ENCODE measurements at places on chromosomes 16 and 17.

DNA sequence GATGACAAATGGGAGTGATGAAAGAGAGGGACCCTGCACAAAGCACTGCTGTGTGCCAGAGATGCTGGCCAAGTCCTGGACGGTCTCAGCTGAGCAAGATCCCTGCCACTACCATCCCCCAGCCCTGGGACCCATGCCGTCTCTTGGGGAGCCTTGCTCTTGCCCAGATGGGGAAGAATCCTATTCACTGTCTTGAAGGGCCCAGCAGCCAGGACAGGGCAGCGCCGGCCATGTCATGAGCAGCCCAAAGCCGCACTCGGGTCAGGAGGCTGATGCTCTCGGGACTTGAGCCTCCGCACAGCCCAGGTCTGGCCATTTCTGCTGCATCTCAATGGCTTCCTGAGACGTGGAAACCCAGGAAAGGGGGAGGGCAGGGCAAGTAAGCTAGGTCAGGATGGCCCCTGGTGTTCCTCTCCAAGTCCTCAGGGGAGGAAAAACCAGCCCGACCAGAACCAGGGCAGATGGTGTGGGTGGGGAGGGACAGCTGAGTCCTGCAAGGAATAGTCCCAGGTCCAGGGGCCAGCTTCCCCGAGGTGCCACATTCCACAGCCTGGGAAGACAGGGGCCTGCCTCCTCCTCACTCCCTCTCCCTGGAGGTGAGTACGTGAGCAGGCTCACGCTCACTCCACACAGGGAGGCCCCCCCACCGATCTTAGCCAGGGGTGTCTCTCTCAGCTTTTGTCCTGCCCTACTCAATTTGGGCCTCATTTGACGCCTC, 7.8 kb upstream of the KRT19 start:
- no peak for DNase-seq

- no peak for DNase-seq
Measured at GRCh38 chr17:58684003-58684402, 7.8 kb downstream of the TEX14 start.

- DNase-seq = peak; percentile 68
Measured at GRCh38 chr17:15377616-15378015, 36.2 kb upstream of the TEKT3 start.

DNA sequence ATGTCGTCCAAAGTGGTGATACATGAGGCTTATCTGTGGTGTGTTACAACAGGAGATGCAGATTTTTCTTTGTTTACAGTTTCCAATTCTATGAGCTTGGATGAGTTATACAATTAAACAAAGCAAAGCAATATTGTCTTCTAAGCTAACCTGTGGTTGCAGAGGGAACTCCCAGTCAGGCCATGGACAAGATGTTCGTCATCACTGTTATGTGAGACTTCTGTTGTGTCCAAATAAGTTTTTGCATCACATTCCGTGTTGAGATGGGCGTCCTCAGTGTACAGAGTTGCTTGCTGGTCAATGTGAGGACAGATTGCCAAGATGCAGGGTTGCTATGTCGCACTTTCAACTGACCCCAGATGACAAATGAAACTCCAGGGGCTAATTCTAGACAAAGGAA, 189.3 kb downstream of the IRF8 start:
- DNase-seq = no peak

GRCh38 chr17:4509923-4510617, 11.4 kb downstream of the SPNS2 start:
- DNase-seq = no peak

DNA sequence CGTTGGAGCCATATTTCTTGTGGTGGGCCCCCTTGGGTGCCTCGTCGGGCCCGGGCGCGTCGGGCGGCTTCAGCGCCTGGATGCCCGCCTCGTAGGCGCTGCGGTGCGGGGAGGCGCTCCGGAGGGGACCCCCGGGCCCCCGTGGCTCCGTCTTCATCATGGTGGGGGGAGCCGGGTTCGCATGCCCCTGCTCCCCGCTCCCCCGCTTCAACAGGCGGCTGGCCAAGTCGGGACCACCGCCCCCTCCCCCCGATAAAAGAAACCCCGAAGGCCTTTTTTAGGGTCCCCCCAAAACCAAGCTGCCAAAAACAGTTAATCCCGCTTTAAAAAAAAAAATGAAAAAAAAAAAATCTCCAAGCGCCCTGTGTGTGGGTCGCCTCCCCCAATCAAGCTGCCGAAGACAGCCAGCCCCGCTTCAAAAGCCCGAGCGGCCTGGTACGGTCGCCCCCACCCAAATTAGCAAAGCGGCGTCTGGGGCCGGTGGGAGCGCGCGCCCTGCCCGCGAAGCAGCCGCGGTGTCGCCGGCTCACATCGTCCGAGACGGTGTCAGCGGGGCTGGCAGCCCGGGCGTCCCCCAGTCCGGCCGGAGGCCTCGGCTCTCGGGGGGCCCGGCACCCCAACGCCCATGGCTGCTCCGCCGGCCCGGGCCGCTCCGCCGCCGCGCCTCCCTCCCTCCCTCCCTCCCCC, at the start of gene PPP1R9B:
TSS of gene PPP1R9B (minus strand) at position 324 of the 687 bp plus-strand sequence. CDS start at position 160, 164 bp downstream.
- DNase-seq = no peak

DNA sequence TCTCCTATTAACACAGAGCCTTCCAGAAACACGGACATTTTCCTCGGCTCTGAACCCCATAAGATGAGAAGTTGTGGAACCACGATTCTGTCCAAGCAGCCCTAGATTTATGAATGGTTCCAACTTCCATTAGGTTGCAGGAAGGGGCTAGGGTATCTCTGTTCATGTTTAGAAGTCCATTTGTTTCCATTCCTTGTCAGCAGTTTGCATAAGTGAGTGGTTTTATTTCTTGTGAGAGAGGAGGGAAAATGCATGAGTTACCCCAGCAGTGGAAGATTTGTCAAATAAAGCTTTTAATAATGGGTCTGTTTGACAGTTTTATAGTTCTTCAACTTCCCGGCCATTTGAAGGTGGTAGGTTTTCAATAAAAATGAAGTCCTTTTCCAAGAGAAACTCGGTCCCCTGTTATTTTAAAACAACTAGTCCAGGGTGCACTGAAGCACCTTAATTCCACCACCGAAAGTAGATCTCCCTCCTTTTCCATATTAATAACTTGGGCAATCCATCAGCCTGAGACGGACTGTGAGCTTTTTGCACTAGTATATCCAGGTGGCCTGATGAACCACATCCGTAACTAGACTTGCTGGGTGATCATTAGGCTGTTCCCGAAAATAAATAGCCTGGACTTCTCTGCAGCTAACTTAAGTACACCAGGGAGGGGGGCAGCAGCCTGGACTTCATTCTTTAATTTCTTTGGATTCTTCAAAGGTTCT, 181.3 kb downstream of the TMEM114 start:
- no peak for DNase-seq

DNA sequence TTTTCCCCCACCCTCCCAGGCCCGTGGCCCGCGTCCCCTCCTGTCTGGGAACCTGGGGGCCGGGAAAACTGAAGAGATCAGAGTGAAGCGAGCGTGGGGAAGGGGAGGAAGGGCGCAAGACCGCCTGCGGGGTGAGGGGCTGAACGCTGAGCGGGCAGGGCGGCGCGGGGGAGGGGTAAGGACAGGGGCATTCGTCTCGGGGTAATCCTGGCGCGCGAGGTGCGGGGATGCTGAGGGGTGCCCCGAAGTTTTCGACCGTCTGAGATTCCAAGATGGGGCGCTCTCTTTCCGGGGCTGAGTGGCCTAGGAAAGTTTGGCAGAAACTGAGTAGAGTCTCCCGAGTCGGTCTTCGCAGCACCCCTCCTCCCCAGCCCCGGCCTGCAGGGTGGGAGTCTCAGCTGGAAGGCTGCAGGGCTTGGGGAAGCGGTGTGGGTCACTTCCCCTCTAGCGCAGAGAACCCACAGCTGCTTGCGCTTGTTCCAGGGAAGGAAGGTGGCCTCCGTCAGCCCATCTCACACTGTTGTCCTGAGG, 555 bp downstream of the TTYH2 start:
- DNase-seq = no peak

DNA sequence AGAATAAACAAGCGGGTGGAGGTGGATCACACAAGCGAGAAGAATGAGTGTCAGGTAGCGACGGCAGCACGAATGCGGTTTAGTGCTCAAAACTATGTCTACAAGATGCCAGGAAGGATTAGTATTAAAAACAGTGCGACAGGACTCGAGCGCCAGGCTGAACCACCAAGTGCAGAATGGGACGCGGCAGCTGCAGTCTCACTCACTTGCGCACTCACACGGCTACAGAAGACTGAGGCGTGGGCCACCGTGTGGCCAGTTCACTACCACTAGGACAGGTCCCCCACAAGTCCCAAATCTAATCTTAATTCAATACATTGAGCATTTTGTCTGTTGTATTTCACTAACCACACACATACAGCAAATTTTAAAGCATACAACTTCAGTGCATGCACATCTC, 35.7 kb upstream of the TRAP1 start:
- DNase-seq = peak; percentile 69

DNA sequence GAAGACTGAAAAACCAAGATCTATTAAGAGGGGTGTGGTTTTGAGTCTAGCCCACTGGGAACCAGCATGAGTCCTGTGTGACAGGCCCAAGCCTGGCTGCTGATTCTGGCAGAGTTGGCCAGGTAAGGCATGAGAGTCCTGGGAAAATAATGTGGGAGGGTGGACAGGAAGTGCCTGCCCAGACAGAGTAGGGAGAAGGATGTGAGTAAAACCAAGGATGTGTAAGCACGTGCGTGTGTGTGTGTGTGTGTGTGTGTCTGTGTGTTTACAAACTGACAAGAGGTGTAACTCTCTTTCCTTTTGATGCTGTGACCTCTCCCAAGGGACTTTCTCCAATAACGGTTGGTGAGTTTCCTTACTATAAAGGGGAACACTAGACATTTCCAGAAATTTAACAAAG, 15.6 kb upstream of the TEX2 start:
- DNase-seq = no peak

DNA sequence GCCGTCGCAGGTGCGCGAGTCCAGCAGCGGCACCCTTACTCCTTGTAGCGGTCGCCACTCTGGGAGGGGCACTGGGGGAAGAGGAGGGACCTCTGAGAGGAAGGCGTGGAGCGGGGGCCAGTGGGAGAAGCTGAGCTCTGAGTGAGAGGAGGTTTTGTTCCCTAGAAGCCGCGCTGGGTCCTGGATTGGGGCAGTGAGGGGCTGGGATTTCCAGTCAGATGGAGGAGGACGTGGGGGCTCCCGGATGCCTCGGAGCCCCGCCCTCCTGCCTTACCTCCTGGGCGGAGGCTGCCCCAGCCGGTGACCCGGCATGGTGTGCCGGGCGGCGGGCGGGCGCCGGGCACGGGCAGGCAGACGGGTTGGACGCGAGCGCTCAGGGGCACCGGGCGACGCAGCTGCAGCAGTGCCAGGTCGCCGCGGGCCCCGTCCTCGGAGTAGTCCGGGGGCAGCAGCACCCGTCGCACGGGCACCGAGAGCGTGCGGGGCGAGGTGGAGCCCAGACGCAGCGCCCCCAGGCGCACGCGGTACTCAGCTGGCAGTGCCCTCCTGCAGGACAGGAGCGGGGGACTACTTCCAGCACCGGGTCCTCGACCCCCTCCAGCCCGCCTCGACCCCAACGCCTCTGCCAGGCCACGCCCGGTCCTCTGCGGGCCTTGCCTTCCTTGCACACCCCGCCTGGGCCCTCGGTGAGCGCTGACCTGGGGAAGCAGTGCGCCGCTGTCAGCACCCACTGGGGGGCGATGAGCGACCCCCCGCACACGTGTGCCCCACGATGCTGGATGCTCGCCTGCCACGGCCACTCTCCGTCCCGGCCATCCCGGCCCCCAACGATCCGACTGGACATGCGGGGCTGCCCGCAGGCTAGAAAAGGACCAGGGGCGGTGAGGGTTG, 2.0 kb downstream of the PRSS33 start:
- no peak for DNase-seq

- DNase-seq = peak; percentile 38
Measured at GRCh38 chr17:27980043-27980442, 62.4 kb upstream of the NLK start.

DNA sequence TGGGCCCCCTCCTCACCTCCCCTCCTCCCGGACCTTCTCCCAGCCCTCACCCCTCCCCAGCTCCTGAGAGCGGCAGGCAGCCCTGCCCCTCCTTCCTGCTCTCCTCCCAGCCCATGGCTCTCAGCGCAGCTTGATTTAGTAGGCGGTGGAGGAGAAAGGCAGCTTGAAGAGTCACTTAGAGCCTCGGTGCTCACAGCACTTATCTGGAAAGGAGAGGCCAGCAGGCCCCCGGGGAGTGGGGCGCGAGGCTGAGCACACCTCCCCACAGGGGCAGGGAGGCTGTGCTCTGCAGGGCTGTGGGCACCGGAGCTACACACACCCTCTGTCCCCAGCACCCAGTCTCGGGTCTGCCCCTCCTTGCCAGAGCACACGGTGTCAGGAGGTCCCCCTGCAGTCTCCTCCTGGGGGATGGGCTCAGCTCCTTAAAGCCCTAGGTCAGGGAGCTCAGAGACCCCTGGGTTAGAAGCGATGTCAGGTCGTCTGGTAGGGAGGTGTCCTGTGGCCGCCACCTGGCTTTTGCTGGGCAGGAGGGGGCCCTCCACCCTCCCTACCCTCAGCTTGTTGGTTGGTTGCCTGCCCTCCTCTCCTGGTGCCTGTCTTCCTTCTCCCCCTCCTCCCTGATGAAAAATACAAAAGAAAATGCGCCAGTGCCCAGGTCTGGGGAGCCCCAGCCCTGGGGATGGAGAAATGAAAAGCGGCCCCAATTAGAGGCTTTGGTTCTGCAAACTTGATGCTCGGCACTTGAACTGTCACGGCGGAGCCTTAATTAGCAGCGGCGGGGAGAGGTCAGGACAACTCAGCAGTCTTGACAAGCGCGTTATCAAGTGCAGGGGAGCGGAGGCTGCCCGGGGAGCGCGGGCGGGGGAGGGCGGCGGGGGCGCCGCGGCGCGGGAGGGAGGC, 151.1 kb upstream of the GSE1 start:
- no peak for DNase-seq

DNA sequence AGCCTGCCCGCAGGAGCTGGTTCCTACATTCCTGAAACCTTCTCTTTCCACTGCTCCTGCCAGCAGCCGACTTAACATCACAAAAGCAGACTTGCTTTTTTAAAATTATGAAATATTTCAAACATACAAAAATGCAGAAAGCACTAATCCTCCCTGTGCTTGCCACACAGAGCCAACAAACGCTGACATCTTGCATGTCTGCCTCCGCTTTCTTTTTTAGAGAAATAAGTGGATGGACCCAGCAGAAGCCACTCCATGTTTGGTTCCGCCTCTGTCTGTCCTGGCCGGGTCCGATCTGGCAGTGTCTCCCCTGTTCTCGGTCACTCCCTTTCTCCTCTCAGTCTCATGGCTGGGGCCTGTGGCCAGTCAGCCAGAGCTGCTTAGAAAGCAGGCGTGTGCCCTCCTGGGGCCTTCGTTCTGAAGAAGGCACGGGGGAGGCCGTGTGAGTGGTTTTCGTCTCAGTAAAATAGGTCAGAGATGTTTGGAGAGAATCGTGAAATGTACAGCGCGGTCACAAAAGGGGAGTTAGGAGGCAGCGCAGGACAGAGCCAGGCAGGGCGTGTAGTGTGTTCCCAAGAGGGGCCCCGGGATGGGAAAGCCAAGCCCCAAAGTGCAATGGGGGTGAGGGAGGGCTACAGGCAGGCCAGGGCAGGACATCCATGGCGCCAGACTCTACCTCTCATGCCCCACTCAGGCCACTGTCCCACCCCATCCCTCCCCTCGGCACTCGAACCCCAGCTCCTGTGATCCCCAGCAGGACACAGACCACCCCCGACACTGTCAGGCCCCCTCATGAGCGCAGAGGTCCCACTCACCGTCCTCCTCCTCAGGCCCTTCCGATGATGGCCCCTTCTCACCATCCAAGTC, 23.2 kb downstream of the MXRA7 start:
- DNase-seq = no peak

GRCh38 chr16:87552072-87552718, 50.1 kb upstream of the JPH3 start:
- DNase-seq = no peak

Data from retinal pigment epithelial cell (primary cell).